A549 treated with RU486 at 1 μM for 4 hours (cell line): ENCODE measurements at places on chromosomes 3 and 15. TPM values are rescaled to one million over a fixed set of nuclear protein-coding genes. Genes with fewer than 3 reads are reported as not detected.

Gene MCF2L2
- 0.08 to 0.26 TPM (median 0.17 TPM) in 4 of 5 replicates, not detected in the other for total RNA-seq

Gene DCUN1D1
- 8.1 to 18.6 TPM (median 18.0 TPM) in 5 replicates for total RNA-seq

Gene CAPN3
- 0.22 to 0.87 TPM (median 0.43 TPM) in 4 of 5 replicates, not detected in the other for total RNA-seq

Gene ZNF502
- total RNA-seq, result 1.3 to 2.2 TPM (median 1.4 TPM) in 5 replicates

Gene ZMYND10
- 0.87 to 1.4 TPM (median 1.1 TPM) in 5 replicates for total RNA-seq

Gene NECTIN3
- total RNA-seq, result 12.7 to 28.2 TPM (median 26.6 TPM) in 5 replicates
